HuH-7.5 (cell line): ENCODE measurements at places on chromosomes 12 and 14.
A peak's percentile ranks its signal among the peaks of the same experiment; 100 is the strongest.

DNA sequence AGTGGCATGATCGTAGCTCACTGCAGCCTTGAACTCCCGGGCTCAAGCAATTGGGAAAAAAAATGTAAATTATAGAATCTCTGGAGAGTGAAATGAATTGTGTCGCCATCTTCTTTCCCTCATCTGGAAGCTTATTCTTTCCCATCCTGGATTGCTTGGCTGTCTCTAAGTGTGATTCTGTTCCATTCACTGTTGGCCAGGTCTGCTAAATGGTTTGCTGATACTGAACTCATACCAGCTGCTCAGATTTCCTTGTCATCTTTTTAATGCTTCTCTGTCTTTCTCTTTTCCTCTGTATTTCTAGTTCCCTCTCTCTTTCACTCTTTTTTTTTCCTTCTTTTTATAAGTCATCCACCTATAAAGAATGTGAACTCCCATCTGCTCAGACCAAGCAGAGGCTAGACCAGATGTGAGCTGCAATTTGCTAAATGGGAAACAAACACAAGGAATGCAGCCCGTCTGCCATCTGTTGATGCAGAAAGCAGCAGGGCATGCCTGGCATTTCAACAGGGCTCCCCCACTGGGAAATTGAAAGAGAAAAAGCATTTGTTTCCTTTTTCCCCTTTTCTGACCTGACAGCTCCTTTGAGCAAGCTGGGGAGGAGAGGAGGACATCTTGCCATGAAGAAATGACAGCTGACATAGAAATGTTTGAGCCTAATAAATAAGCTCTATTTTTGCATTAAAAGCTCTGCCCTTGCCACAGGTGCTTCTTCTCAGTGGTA, 1823.6 kb upstream of the FLRT2 start:
- DNase-seq, result no peak

GRCh38 chr12:15562263-15562662, 226.9 kb downstream of the EPS8 start:
- no peak for DNase-seq

DNA sequence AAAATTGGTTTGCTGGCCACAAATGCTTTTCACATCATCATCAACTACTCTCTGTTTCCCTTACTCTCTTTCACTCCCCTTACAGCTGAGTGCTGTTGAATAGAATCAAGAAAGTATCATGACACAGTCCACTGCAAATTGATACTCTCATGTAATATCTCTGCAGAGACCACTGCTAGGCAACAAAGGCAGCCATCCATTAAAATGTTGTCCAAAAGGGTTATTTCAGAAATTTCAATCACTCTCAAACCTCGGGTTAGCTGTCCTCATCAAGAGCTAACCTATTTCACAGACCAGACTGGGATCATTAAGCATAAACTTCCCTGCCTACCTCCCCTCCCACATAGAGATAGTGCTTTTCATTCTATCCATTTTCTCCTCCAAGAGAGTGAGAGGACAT, 186.7 kb downstream of the PLCZ1 start:
- DNase-seq, result no peak

GRCh38 chr12:14473707-14474287, 93.9 kb downstream of the PLBD1 start:
- DNase-seq, result no peak

GRCh38 chr12:81992461-81992860, 233.3 kb upstream of the PPFIA2 start:
- DNase-seq, result no peak

GRCh38 chr14:77224212-77224611, 42.6 kb downstream of the TMEM63C start:
- DNase-seq, result no peak

DNA sequence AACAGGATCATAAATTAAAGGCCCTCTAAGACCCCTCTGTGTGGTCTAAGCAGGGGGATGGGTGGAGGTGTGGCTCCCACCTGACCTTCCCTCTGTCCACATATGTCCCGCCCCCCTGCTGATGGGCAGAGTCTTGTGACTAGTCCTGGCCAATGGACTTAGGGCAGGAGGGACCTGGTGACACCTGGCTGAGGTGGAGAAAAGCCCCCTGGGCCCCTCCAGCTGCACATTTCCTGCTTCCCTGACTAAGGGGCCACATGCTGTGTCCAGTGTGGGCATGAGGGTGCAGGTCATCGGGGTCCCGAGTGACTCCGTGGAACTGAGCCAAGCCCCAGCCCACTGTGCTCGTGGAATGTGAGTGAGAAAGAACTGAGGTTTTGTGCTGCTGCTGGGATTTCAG, 254.7 kb downstream of the ADGRD1 start:
- no peak for DNase-seq

DNA sequence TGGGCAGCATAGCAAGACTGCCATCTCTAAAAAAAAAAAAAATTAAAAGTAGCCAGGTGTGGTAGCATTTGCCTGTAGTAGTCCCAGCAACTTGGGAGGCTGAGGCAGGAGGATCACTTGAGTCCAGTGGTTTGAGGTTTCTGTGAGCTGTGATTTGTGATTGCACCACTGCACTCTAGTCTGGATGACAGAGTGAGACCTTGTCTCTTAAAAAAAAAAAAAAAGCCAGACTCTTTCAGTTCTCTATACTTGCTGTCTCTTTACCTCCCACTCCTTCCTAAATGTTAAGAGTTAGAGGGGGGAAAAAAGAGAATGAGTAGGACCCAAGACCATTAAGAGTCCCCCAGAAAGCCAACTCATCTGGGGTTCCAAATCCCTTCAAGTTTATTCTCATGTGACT, 17.8 kb downstream of the EIF2S1 start:
- DNase-seq, result no peak

GRCh38 chr14:22976620-22977433, 5.5 kb downstream of the AJUBA start:
- DNase-seq, result peak; percentile 65

DNA sequence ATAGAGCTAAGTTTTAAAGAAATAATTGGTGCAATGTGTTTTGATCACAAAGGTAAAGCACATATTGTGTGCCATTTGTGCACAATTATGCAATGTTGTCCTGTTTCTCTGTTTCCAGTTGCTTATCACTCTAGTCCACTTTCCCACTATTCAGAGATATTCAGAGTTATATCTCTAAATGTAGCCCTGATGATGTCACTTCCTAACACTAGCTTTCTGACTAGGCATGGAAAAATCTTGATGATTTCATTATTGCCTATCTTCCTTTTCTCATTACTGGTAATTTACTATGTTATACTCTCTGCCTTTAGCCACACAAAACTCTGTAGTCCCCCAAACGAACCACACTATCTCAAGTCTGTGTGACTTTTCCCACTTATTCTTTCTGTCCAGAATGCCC, 221.2 kb downstream of the TRHDE start:
- no peak for DNase-seq

- DNase-seq, result no peak
Measured at GRCh38 chr14:72892879-72893635, 844 bp downstream of the DPF3 start.

DNA sequence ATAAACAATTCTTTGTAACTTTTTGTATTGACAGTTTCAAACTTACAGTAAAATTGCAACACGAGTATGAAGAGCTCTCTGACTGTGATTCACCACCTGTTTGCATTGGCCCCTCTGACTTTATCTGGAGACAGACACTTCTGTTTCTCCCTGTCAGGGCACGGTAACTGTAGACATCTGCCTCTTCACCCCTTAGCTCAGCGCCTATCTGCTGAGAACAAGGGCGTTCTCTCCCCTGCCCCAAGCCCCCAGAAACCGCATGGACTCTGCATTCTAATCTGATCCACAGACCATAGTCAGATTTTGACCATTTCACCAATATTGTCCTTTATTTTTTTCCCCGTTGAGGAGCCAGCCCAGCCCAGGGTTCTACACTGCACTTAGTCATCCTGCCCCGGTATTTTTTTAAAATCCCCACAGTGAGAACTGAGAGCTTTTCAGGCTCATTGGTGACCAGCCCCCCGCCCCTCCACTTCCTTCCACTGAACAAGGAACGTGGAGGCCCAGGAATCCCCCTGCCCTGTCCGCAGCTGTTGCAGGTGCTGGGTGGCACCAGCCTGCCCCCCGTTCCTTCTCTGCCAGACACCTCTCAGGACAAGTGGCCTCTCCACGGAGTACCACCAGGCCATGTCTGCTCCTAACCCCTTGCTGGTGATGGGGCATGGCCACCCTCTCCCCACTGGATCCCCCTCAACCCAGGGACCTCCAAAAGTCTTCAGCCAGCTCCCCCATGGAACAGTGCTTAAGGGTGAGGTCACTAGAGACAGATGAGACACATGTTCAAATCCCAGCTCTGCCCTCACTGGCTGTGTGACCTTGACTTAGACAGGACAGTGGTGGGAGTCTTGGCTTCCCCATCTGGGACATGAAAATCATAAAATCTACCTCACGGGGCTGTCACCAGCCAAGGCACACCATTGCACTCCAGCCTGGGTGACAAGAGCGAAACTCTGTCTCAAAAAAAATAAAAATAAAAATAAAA, 11.2 kb downstream of the RHOF start:
- DNase-seq, result no peak

- DNase-seq, result no peak
Measured at GRCh38 chr12:43309959-43310358, 242.0 kb downstream of the ADAMTS20 start.

DNA sequence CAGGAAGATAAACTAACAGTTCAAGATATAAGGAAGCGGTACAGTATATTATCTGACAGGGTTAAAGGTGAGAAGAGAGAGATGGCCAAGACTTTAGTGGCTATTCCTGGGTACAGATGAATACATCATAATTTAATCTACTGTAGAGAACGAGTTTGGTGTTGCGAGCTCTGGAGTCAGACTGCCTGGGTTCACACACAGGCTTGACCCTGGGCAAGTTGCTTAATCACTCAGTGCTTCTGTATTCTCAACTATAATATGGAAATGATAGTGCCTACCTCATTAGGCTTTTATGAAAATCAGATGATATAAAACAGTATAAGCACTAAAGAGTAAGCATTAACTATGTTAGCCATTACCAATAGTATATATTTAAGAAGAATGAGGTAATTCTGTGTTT, 3.5 kb downstream of the PPM1H start:
- no peak for DNase-seq

DNA sequence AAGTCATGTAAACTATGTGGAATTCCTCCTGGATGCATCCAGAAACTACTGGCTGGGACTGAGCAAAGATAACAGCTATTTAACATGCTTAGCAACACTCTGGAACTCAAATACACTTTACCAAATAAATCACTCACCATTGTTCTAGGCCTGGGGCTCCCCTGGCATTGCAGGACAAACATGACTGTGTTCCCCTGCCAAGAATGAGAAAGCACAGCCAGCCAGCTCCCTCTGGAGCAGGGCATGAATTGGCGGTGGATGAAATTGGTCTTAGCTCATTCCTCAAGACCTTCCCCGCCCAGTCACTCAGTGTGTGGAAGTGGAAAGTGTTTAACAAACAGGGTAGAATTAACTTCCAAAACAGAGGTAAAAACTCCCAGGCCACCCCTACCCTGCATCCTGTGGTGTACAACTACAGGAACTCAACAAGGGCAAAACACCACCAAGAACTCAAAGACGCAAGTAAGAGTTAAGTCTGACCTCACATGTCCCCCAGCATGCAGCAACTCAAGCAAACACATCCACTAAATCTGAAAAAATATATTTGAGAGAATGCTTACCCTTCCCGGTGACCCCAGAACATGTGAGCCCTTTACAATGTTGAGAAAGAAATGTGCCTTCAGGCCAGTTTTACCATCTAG, 58.4 kb upstream of the BDKRB2 start:
- no peak for DNase-seq

DNA sequence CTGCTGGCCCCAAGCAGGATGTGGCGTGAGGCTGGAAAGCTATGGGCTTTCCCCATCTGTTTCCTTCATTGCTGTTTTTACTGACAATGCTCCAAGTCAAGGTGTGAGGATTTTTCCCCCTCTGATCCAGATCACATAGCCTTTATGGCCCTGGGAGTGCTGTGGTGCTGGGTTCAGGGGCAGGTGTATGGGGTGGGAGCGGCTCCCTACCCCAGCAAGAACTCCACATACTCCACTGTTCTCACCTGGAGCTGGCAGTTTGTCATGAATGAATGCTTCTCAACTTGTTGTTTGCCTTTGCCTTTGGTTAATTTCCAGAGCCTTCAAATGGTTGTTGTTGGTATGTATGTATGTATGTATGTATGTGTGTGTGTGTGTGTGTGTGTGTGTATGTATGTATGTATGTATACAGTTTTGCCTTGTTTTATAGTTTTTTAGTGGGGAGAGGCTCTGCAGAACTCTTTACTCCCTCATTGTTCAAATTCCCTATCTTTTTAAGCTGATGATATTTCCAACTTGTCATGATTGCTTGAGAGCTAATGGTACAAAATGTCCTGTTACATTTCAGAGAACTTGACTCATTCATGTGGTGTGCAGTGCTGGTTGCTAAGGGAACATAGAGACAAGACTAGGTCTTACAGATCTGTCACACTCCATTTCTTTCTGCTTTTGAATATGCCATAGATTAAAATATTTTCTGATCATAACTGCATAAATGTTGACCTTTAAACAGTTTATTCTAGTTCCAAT, 36.6 kb upstream of the ASPG start:
- DNase-seq, result no peak

DNA sequence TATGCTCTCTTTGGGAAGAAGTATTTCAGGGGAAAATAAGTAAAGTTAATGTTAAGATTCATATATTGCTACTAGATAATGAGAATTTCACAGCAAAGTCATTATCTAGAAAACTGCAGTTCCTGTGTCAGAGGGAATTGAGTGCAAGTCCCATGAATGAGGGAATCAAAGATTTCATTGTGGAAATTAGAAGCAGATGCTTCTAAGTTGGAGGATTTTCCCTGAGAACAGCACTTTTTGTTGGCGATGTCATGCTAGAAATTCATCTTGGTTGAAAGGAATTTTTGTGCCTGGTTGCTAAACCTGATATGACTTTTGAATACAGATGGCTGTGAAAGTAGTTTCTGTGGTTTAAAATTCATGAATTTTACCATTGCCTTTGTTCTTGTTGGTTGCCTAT, 25.6 kb downstream of the FRMD6 start:
- no peak for DNase-seq

DNA sequence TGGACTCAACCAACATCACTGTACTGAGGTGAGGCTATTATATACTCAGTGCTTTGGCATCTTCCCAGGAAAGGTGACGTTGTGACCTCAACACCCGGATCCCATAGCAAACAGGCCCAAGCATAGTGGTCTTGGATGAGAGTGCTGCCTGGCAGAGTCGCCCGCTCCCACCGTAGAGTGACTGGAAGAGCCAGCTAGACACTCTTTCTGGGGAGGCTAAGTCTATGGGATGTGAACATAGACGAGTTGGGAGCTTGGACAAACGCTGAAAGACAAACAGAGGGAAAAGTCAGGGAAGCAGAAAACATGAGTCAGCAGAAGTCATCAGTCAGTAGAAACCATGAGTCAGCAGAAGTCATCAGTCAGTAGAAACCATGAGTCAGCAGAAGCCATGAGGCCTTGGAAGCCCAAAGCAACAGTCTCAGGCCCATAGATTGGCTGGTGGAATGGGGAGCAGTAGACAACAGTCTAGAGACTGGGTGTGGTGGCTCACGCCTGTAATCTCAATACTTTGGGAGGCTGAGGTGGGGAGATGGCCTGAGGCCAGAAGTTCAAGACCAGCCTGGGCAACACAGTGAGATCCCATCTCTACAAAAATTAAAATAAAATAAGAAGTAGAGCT, 66.4 kb upstream of the MAP1LC3B2 start:
- DNase-seq, result peak; percentile 41

- DNase-seq, result no peak
Measured at GRCh38 chr14:90302529-90303303, 29.0 kb downstream of the NRDE2 start.

GRCh38 chr14:68451696-68452373, 341.0 kb downstream of the ZFP36L1 start:
- no peak for DNase-seq
